Effector CD8-positive, alpha-beta T cell (primary cell): ENCODE measurements at places on chromosomes 16 and 17.

DNA sequence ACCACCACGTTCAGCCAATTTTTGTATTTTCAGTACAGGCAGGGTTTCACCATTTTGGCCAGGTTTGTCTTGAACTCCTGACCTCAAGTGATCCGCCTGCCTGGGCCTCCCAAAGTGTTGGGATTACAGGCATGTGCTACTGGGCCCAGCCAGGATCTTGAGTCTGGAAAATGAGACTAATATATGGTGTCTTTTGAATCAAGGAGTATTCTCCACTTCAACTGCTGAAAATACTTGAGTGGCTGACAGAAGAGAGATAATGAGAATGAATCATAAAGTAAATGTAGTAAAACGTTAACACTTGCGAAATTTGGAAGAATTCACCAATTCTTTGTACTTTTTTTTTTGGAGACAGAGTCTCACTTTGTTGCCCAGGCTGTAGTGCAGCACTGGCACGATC lies 16.6 kb downstream of the SMYD4 start:
- no peak for DNase-seq

GRCh38 chr17:45425125-45425983 lies 7.3 kb downstream of the ARHGAP27 start:
- no peak for DNase-seq

- DNase-seq, result no peak
Observed at GRCh38 chr17:77188084-77189066, 47.6 kb downstream of the SEC14L1 start.

DNA sequence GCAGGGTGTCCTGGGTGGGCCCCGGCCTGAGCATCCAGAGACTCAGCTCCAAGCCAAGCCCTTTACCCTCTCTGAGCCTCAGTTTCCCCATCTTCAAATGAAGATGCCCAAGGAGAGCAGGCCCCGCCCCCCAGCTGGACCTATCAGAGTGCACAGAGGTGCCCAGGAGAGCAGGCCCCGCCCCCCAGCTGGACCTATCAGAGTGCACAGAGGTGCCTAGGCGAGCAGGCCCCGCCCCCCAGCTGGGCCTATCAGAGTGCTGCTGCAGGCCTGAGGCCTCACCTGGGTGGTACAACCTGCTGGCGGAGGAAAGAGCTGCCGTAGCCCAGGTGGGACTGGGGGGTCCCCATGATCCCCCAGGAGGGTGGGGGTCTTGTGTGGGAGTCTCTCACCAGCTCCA lies 3.4 kb upstream of the SSTR5 start:
- DNase-seq, result no peak

GRCh38 chr16:4179020-4179419 lies 62.8 kb upstream of the ADCY9 start:
- DNase-seq, result no peak

DNA sequence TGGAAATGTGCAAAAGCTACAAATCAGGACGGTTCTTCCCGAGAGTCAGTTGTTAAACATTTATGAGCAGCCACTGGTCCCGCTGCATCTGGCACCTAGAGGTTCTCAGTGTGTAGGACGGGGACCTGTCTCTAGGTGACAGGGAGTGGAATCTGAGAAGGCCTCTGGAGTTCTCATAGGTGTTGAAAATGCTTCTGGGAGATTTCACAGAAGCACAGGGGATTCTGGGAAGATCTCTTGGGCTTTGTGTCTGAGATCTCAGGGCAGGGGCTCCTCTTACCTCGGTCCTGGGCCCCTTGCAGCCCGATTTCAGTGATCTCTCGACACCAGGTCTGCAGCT lies 8.9 kb downstream of the ALOX15 start:
- DNase-seq, result no peak

DNA sequence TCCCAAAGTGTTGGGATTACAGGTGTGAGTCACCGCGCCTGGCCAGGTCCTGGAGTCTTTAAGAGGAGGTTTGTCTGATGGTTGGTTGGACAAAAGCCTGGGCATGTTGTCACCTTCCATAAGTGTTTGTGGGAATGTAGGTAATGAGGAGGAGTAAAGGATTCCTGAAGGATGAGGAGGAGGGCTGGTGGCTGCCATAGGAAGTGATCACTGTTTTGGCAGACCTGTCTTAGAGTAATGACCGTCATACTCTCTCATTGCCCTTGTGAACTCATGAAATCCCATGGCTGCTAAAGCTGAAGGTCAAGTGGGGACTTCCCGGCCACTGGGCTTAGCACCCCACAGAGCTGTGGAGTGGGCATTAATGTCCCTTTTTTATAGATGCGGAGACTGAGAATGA lies 40.5 kb downstream of the TENT4B start:
- DNase-seq, result no peak

- DNase-seq, result no peak
Observed at GRCh38 chr16:79137426-79137939, 463.1 kb downstream of the MAF start.

GRCh38 chr17:51888816-51889215 lies 269.7 kb downstream of the CA10 start:
- no peak for DNase-seq

DNA sequence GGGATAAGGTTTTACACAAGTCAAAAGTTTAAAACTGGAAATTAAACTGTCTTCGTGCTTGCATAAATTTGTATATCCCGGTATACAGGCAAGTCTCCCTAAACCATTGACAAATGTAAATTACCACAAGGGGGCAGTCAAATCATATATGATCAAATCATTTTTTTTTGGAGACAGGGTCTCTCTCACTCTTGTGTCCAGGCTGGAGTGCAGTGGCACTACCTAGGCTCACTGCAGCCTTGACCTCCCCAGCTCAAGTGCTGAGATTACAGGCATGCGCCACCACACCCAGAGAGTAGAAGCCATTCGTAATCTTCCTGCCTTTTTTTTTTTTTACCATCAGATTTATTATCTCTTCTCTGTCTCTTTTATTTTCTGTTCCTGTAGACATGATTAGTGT lies 18.5 kb downstream of the TOP2A start:
- no peak for DNase-seq

DNA sequence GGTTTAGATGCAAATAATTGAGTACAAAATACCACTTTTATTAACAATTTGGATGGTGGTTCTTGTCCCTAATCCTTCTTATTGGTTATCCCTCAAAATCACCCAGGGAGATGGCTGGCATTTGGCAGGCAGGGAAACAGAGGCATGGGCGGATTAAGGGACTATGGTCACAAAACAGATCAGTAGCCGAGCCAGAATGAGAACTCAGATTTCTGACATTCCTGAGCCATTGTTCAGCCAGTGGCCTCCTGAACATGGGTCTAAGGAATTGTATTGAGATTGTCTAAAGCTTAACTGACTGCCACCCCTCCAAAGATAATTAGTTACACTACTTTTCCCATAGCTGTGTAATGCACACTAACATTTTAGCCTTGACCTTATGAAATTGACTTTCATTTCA lies 88.4 kb downstream of the CHD9NB start:
- DNase-seq, result no peak

DNA sequence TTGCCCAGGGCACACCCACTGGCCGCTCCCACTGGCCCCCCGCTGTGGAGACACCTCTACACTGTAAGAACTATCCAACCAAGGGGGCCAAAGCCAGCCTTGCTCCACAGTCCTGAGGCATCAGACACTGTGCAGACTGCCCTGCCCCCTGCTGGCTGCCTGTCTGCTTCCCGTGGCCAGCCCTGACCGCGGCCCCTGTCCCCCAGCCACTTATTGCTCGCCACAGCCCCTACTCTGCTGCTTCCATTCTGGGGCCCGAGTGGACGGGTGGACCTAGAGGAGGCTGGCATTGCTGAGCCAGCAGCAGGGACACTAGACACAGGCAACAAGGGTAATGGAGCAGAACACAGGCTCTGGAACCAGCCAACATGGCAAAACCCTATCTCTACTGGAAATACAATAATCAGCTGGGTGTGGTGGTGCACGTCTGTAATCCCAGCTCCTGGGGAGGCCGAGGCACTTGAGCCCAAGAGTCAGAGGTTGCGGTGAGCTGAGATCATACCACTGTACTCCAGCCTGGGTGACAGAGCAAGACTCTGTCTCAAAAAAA lies 19.7 kb upstream of the LRRC37A3 start:
- no peak for DNase-seq

GRCh38 chr17:81537856-81538555 lies 9.8 kb downstream of the FSCN2 start:
- no peak for DNase-seq

GRCh38 chr16:80954985-80955384 lies 51.7 kb downstream of the CMC2 start:
- DNase-seq, result no peak

DNA sequence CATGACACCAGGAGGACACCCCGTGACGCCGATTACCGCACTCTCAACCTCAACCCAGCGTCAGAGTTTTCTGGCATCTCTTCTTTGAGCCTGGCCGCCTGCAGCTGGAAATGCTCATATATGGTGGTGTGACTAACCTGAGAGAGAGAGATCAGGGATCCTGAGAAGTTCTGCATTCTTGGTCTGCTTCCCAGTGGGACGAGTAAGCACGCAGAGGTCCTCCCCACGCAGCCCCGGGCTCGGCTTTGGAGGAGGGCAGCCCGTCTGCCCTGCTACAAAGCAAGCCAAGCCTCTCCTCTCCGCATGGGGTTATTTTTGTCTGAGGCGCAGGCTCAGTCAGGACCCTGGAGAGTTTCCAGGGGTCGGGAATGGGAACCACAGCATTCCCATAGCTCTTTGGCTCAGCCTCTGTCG lies 16.5 kb downstream of the CRISPLD2 start:
- DNase-seq, result no peak

DNA sequence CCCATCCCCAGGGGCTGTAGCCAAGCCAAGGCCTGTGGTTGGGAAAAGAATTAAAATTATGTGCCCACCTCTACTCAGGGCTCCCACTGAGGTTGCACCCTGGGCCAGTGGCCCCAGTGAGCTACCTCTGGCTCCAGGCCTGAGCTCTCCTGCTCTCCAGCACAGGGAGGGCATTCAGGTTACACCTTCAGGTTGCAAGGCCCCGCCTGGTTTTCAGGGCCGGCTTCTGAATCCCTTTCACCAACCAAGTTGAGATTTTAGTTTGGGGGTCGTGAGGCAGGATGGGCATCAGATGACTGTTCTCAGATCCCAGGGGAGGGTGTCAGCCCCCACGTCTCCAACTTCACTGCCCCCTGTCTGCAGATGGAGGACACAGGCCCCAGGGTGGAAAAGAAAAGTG lies 8.0 kb upstream of the KATNB1 start:
- no peak for DNase-seq

DNA sequence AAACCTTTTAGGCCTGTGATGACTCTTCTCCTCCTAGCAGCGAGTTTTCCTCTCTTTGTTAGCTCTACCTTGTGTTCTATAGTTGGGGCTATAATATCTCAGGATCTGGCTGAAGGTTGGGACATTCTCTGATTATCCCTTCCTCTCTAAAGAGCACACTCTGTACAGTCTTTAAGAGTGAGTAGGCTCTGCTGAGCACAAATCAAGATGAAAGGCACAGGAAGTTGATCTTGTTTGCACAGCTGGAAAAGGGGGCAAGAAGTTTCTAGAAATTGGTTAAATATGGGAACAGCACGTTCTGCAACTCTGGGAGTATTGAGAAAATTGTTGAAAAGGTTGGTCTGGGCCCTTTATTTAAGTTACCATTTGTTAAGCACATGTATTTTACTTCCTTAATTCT lies 240.9 kb downstream of the CDH11 start:
- no peak for DNase-seq

- no peak for DNase-seq
Observed at GRCh38 chr17:64982139-64982915, 63.0 kb upstream of the LRRC37A3 start.

DNA sequence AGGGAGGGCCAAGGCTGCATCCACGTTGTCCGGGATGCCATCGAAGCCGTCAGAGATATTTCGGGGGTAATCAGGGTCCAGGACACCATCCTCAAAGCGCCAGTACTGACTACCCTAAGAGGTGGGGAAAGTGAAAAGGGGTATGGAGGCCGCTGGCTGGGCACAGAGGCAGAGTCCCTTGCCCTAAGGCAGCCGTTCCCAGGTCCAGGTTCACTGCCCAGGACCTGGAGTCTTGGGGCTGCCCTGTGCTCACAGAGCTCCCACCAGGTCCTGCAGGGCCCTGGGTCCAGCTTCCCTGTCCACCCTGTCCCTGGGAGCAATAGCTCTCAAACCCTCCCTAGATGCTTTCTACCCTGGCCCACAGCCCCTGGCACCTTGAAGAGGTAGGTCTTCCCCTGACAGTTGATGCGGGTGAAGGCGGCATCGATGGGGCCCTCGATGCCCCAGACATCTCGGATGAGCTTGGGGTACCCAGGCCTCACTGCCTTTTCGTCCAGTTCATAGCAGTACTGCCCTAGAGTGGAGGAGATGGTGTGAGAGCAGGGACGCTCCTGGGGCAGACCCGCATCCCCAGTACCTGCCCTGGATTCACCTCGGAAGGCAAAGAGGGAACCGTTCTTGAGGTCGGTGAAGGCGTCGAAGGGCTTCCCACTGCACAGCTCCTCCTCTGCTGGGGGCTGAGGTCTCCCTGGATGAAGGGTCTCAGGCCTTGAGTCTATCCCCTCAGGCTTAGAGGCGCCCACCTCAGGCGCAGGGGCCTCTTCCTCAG lies 1.0 kb downstream of the VTN start:
- DNase-seq, result no peak

DNA sequence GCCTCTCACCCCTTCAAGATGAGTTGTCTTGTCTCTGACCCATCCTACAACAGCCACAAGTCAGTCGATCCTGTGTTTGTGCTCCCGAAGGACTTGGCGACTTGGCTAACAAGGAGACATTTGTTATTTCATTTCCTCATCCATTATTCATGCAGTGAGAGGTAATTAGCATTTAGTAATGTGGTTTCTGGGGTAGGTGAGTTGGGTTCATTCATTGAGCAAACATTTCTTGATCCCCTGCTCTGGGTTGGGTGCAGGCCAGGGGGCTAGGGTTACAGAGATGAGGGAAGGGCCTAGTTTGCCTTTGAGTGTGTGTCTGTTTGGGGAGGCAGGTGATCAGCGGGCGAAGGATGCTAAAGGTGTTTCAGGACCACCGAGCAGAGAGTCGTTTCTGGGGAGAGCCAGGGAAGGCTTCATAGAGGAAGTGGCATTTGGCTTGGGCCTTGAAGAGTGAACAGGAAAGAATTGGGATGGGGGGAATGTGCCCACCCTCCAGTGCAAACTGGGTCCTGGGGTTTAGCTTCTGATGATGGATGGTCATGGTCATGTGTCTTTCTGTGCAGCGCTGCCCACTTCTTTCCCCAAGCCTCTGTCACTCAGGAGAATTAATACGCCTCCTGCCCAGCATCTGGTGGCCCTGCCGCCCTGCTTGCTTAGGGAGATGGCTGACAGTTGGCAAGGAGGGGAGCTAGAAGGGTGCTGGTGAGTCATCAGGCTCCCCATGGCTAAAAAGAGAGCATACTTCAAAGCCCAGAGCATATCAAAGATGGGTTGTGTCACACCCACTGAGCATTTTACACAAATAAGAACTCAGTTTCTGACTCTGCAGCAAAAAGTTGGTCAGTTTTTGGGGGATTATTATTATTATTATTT lies 38.5 kb downstream of the MSI2 start:
- no peak for DNase-seq

GRCh38 chr17:64628641-64629040 lies 33.5 kb downstream of the SMURF2 start:
- DNase-seq, result no peak

- DNase-seq, result no peak
Observed at GRCh38 chr16:4283939-4284338, 11.1 kb upstream of the TFAP4 start.
